Suppressor macrophage treated with lipopolysaccharide for 4 hours (primary cell): ENCODE measurements at places on chromosomes 16 and 17.

- no peak for DNase-seq
Observed at GRCh38 chr16:17329391-17329790, 141.4 kb downstream of the XYLT1 start.

DNA sequence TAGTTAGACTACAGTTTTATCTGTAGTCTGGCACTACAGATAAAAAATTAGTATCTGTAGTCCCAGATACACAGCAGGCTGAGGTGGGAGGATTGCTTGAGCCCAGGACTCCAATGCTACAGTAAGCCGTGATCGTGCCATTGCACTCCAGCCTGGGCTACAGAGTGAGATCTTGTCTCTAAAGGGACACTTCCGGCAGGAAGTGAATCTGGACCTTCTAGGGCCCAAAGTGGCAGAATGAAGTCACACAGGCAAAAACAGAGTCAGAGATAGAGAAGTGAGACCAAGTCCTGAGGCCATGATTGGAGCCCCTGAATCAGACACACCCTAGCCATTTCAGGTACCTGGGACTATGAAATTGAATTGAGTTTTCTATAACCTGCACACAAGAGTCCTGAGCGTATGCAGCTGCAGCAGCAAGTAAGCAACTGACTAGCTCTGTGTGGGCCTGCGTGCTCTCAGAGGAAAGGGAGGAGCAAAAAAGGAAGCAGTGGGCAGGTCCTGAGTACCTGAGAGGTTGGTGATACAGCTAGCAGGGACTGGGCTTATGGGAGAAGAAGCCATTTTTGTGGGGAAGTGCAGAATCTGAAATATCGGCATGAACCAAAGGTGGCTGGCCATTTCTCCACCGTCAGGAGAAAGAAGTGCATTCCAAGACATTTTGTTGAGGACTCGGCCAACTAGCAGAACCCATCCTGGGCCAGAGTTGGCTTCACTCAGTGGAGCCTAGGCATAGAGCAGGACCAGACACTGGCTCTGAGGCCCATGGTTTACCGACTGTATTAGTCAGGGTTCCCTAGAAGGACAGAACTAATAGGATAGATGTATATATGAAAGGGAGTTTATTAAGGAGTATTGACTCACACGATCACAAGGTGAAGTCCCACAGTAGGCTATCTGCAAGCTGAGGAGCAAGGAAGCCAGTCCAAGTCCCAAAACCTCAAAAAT, 27.2 kb upstream of the BRD7 start:
- peak; percentile 7 for DNase-seq

DNA sequence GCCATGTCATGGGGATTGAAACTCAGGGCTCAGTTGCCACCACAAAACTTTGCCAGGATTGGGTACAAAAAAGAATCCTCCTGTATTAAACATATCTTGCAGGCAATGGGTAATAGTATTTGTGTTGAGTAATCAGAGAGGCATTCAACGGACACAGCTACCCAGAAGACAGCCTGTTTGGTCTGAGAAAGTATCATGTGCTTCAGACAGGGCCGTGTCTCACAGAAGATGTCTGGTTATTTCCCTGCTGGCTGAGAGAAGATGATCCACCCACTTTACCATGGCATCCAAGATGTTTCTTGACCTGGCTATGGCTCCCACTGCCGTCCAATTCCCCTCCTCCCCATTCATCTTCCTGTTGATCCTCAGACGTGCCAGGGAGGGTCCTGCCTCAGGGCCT, 304.3 kb upstream of the XYLT1 start:
- no peak for DNase-seq

- no peak for DNase-seq
Observed at GRCh38 chr17:47297661-47298400, 25.9 kb upstream of the EFCAB13 start.

- no peak for DNase-seq
Observed at GRCh38 chr17:12977008-12977751, 40.6 kb downstream of the ELAC2 start.

DNA sequence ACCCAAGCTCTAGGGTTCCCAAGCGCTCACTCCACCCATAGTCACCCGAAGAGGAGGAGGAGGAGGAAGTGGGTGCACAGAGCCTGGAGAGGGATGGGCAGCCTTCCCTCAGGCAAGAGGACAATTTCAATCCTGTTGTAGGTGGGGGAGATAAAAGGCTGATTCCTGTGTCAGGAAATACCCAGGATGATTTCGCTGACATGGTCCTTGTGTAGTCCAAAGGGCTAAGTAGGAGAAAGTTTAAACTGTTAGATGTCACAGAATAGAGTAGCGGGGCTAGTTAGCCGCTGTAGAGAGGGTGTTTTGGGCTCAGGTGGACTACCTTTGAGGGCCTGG, 1.3 kb upstream of the EXOC7 start:
- no peak for DNase-seq
